ENCODE measurements at places on chromosomes 4 and X. TPM values are rescaled to one million over a fixed set of nuclear protein-coding genes. Genes with fewer than 3 reads are reported as not detected.
A peak's percentile ranks its signal among the peaks of the same experiment; 100 is the strongest.

- H3K27me3 ChIP-seq, result no peaks in the 10 kb centered on the region
- H3K36me3 ChIP-seq, result no peaks in the 10 kb centered on the region
Measured at GRCh38 chr4:53500546-53500945, 90.7 kb downstream of the LNX1 start.

GRCh38 chrX:85115252-85115651 is 111.6 kb downstream of the APOOL start:
- DNase-seq, result no peak
- H3K4me1 ChIP-seq, result no peaks in the 10 kb centered on the region
- H3K36me3 ChIP-seq, result no peaks in the 10 kb centered on the region
- H3K4me3 ChIP-seq, result no peak overlapping the region
- no peak overlapping the region for H3K27ac ChIP-seq

- H3K27ac ChIP-seq, result no peak overlapping the region
- H3K36me3 ChIP-seq, result no peaks in the 10 kb centered on the region
- H3K4me3 ChIP-seq, result no peak overlapping the region
- no peak for DNase-seq
- H3K27me3 ChIP-seq, result no peaks in the 10 kb centered on the region
Measured at GRCh38 chr4:107349266-107349665, 313.2 kb upstream of the DKK2 start.

GRCh38 chrX:118989886-118990285 is 15.5 kb downstream of the LONRF3 start:
- H3K4me1 ChIP-seq, result peaks cover 8% of the 10 kb centered on the region
- H3K27ac ChIP-seq, result no peak overlapping the region
- no peak overlapping the region for H3K4me3 ChIP-seq
- H3K27me3 ChIP-seq, result no peaks in the 10 kb centered on the region
- no peak for DNase-seq

- H3K4me1 ChIP-seq, result no peaks in the 10 kb centered on the region
- no peak overlapping the region for H3K4me3 ChIP-seq
Measured at GRCh38 chr4:124191329-124191728, 521.2 kb downstream of the ANKRD50 start.

- H3K27ac ChIP-seq, result no peak overlapping the region
- no peaks in the 10 kb centered on the region for H3K36me3 ChIP-seq
- peaks cover 18% of the 10 kb centered on the region for H3K4me1 ChIP-seq
- peaks cover 28% of the 10 kb centered on the region for H3K27me3 ChIP-seq
- no peak overlapping the region for H3K4me3 ChIP-seq
Measured at GRCh38 chrX:153882086-153882498, 3.9 kb downstream of the L1CAM start.

DNA sequence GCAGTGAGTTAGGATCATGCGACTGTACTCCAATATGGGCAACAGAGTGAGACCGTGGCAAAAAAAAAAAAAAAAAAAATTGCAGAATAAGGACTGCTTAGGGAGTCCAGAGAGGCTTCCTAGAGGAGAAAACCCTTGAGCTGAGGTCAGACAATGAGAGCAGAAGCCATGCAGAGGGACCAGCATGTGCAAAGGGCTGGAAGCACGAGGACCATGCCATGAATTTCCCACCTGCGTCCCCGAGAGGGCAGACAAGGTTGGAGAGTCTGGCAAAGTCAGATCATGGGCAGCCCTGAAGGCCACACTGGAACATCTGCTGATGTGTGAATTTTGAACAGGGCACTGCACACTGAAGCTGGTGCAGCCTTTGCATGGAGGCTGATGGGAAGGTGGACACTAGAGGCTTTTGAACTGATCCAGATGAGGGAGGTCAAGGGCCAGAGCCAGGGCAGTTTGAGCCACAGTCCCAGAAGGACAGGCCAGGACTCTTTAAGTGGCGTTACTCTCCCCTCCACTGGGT is 6.5 kb upstream of the JAKMIP1 start:
- peaks cover 9% of the 10 kb centered on the region for H3K27me3 ChIP-seq
- peaks cover 7% of the 10 kb centered on the region for H3K36me3 ChIP-seq
- no peak overlapping the region for H3K4me3 ChIP-seq
- peaks cover 4% of the 10 kb centered on the region for H3K4me1 ChIP-seq

DNA sequence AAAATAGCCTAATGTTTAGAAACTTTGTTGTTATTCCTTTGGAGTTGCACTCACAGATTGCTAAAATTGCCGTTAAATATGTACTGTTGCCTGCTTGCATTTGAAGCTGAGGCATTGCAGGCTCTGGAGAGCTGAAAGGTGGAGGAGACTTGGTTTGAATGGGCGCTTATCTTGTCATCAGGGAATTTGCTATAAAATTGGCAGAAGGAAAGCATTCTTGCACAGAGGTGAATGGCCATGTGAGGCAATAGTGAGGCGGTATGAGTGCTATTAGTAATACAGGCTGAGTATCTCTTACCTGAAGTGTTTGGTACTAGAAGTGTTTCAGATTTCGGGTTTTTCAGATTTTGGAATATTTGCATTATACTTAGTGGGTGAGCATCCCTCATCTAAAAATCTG is 41.3 kb downstream of the TRAPPC11 start:
- DNase-seq, result no peak
- no peaks in the 10 kb centered on the region for H3K4me1 ChIP-seq
- no peak overlapping the region for H3K4me3 ChIP-seq
- peaks cover 75% of the 10 kb centered on the region for H3K36me3 ChIP-seq
- no peaks in the 10 kb centered on the region for H3K27me3 ChIP-seq
- no peak overlapping the region for H3K27ac ChIP-seq

GRCh38 chrX:9676738-9677097 is 88.9 kb downstream of the GPR143 start:
- H3K4me3 ChIP-seq, result no peak overlapping the region
- no peaks in the 10 kb centered on the region for H3K27me3 ChIP-seq
- H3K27ac ChIP-seq, result peak overlapping the region; percentile 82
- H3K36me3 ChIP-seq, result peaks cover 62% of the 10 kb centered on the region

DNA sequence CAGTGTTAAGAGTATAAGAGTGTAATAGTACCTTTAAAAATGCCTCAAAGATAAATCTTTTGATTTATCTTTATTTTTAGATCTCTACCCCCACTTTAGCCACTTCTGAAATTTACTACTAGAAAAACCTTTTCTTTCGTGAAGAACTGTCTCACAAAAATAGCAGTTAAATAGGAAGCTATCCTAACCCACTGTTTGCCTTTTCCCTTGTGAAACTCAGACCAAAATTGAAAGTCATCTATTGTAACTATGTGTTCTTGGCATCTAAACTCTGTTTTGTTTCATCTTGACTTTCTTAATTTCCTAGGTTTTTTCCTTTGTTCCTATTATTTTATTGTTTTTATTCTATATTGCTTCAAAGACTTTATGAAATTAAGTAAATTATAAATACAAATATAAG is 7.8 kb upstream of the TMEM144 start:
- no peak for DNase-seq
- no peak overlapping the region for H3K27ac ChIP-seq
- H3K36me3 ChIP-seq, result no peaks in the 10 kb centered on the region
- H3K27me3 ChIP-seq, result no peaks in the 10 kb centered on the region

- H3K27me3 ChIP-seq, result no peaks in the 10 kb centered on the region
- H3K4me3 ChIP-seq, result peak overlapping the region; percentile 41
- peak overlapping the region; percentile 67 for H3K27ac ChIP-seq
Measured at GRCh38 chrX:136608295-136608933, 39.5 kb upstream of the CD40LG start.

DNA sequence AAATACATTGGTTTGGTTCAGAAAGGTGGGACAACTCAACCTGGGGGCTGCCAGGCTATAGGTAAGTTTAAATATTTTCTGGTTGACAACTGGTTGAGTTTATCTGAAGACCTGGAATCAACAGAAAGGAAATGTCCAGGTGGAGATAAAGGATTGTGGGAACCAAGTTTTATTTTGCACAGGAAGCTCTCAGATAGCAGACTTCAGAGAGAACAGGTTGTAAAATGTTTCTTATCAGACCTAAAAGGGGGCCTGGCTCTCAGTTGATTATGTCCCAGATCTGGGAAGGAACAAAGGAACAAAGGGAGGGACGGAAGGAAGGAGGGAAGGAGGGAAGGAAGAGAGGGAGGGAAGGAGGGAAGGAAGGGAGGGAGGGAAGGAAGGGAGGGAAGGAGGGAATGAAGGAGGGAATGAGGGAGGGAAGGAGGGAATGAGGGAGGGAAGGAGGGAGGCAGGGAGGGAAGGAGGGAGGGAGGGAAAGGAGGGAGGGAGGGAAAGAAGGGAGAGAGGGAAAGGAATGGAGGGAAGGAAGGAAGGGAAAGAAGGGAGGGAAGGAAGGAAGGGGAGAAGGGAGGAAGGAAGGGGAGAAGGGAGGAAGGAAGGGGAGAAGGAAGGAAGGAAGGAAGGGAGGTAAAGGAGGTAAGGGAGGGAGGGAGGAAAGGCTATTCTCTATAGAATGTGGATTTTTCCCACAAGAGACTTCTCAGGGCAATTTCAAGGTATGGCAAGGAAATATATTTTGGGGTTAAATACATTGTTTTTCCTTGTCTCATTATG is 186.7 kb downstream of the DHRSX start:
- no peak overlapping the region for H3K27ac ChIP-seq
- H3K4me3 ChIP-seq, result no peak overlapping the region
- peaks cover 3% of the 10 kb centered on the region for H3K36me3 ChIP-seq
- H3K27me3 ChIP-seq, result no peaks in the 10 kb centered on the region

- DNase-seq, result no peak
- no peak overlapping the region for H3K4me3 ChIP-seq
- H3K27ac ChIP-seq, result no peak overlapping the region
- H3K4me1 ChIP-seq, result peaks cover 12% of the 10 kb centered on the region
Measured at GRCh38 chr4:53313510-53313909, 52.4 kb downstream of the SCFD2 start.

GRCh38 chr4:85717351-85717750 is 242.4 kb downstream of the ARHGAP24 start:
- DNase-seq, result no peak
- no peaks in the 10 kb centered on the region for H3K4me1 ChIP-seq
- H3K4me3 ChIP-seq, result no peak overlapping the region
- H3K36me3 ChIP-seq, result no peaks in the 10 kb centered on the region
- H3K27me3 ChIP-seq, result no peaks in the 10 kb centered on the region

DNA sequence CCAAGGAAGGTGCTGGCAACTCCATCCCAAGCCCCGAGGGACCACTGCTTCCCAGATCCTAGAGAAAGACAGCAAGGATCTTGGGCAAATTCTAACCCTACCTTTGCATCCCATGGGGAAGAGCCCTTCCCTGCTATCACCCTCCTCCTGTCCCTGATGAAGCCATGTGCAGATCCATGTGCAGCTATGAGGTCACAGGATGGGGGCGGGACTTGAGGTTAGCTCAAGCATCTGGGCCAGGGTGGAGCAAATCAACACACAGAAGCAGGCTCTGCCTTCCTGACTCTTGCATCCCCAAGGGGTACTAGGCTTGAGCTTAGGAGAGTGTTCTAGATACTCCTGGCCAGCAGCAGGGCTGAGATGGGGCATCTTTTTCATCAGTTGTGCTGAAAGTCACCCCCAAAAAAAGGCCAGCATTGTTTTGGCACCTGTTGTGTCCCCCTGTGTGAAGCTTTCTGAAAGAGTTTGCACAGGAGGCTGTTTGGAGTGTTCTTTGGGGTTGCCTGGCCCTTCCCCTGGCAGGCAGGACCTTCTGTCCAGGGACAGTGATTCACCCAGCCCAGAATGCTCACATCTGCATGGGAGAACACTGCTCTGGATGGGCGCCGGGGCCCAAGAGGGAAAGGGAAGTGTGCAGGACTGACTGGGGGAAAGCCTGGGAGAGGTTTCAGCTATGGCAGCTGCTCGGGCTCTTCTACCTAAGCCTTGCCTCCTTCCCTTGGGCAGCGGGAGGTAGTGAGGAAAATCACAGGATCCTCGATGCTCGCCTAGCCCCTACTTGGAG is 50.8 kb downstream of the PRPS1 start:
- peak; percentile 85 for DNase-seq
- H3K27me3 ChIP-seq, result no peaks in the 10 kb centered on the region
- H3K4me1 ChIP-seq, result peaks cover 66% of the 10 kb centered on the region
- no peak overlapping the region for H3K4me3 ChIP-seq

- H3K4me3 ChIP-seq, result peak overlapping the region; percentile 49
- H3K27me3 ChIP-seq, result no peaks in the 10 kb centered on the region
- H3K4me1 ChIP-seq, result peaks cover 33% of the 10 kb centered on the region
- H3K36me3 ChIP-seq, result peaks cover 29% of the 10 kb centered on the region
- no peak for DNase-seq
- H3K27ac ChIP-seq, result no peak overlapping the region
Measured at GRCh38 chrX:154444755-154445246, 860 bp downstream of the FAM50A start.

DNA sequence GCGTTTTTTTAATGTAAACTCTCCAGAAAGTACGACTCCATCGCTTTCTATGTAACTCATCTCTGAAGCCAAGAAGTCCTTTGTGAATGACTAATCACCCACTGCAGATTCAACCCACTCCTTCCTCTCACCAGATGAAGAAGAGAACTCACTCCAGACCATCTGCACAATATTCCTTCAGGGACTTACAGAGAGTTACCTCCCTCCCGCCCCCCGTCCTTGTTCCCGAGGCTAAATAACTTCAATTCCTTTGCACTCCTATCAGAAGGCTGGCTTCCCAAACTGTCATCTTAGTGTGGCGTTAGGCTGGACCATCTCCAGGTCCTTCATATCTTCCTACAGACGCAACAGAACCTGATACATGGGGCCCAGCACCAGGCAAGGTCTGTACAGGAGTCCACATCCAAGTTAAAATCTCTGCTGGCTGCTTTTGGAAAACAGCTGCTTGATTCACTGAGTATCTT is 82.4 kb downstream of the AFAP1 start:
- H3K4me1 ChIP-seq, result peaks cover 56% of the 10 kb centered on the region
- peaks cover 11% of the 10 kb centered on the region for H3K36me3 ChIP-seq
- no peak for DNase-seq
- peaks cover 19% of the 10 kb centered on the region for H3K27me3 ChIP-seq

- no peak overlapping the region for H3K4me3 ChIP-seq
- no peak for DNase-seq
- no peaks in the 10 kb centered on the region for H3K36me3 ChIP-seq
- H3K27me3 ChIP-seq, result no peaks in the 10 kb centered on the region
Measured at GRCh38 chr4:66688674-66689073, 856.6 kb downstream of the CENPC start.

TLR10 gene
- 0.40 TPM for total RNA-seq

BMP2K gene
- total RNA-seq, result 15.6 TPM

CYP4V2 gene
- total RNA-seq, result 10.0 TPM

OTUD6A gene
- total RNA-seq, result not detected

RNF212 gene
- 1.0 TPM for total RNA-seq

CT55 gene
- not detected for total RNA-seq

DMP1 gene
- not detected for total RNA-seq

MAGEA9B gene
- total RNA-seq, result not detected

GYPB gene
- total RNA-seq, result not detected

GLOD5 gene
- total RNA-seq, result not detected

MXRA5 gene
- not detected for total RNA-seq

CSAG1 gene
- not detected for total RNA-seq

CTAG1A gene
- total RNA-seq, result not detected

RBM10 gene
- 55.3 TPM for total RNA-seq

DUSP9 gene
- total RNA-seq, result not detected

Data from activated CD4-positive, alpha-beta memory T cell treated with anti-CD3 and anti-CD28 coated beads, Interleukin-2, amount 10 ng/mL, durations not matched to agents 7 days and 5 days (primary cell).